ENCODE measurements at places on chromosomes 13 and 19.
A peak's percentile ranks its signal among the peaks of the same experiment; 100 is the strongest.

- no peak for DNase-seq
These were observed 52.2 kb downstream of the RFC3 start for GRCh38 chr13:33870046-33870668.

DNA sequence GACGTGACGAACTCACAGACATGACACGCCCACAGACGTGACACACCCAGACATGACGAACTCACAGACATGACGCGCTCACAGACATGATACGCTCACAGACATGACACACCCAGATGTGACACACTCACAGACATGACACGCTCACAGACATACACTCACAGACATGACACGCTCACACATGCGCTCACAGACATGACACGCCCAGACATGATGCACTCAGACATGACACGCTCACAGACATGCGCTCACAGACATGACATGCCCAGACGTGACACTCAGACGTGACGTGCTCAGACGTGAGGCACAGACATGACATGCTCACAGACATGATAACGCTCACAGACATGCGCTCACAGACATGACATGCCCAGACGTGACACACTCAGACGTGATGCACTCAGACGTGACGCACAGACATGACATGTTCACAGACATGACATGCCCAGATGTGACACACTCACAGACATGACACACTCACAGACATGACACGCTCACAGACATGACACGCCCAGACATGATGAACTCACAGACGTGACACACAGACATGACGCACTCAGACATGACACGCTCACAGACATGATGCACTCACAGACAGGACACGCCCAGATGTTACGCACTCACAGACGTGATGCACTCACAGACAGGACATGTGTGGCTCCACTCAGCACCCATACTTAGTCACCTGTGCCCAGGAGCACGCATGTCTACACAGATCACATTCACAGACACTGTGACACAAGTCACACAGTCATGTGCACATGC, 8.1 kb downstream of the ERFL start:
- DNase-seq = no peak

DNA sequence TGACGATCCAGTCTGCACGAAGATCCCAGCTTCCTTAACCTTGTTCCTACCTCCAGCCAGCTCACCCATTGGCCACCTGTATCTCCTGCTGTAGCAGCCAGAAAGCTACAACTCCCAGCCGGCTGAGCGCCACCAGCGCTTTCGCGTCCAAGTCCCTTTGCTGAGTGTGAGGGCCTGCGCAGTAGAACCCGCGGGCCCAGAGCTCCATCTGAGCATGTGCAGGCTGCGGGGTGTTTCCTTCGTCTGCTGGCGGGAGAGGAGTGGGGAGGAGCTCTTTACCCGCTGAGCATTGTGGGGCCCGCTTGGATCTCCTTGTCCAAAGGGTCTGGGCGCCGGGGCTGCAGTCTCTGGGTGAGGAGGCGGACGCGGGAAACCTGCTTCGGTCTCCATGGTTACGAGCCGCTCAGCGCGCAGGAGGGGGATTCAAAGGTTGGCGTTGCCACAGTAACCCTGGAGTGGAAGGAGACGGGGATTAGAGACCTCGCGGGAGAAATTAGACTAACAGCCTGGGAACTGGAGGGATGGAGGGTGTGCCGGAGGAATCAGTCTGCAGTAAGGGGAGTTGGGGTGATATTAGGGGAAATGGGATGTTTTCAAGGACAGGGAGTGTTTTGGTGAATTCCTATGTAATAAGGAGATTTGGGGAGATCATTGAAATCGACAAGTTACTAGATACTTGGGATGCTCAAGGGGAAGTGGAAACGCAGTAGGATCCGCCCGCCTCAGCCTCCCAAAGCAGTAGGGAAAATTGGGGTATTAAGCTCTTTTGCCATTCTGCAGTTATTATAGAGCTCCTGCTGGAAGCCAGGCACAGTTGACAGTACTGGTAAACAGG, 33.5 kb downstream of the ZSWIM9 start:
- DNase-seq = peak; percentile 79

DNA sequence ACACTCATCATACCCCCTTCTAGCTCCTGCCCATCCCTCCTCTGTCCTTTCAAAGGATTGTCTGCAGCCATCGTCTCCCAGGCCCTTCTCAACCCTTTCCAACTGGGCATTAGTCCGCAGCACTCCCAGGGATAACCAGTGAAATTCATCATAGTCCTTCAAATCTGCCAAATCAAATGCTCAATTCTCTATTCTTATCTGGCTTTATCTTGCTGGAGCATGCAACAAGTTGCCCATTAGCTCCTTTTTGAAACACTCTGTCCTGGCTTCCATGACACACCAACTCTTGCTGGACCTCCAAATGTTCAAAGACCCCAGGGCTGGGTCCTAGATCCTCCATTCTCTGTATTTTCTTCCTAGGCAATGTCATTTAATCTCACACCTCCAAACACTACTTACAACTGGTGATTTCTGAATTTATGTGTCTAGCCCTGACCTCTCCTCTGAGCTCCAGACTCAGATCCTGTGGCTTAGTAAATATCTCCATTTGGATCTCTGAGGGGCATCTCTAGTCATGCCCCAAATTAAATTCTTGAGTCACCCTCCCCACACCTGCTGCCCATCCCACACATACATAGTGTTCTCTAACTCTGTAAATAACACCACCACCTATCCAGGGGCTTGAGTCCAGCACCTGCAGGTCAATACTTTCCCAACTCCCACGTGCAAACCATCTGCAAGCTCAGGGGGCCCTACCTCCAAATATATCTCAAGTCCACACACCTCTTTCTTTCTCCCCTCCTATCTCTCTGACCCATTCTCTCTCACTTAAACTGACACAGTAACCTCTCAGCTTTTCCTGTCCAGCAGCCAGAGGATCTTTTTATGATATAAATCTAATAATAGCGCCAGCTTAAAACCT, 9.1 kb upstream of the ANKRD10 start:
- no peak for DNase-seq

DNA sequence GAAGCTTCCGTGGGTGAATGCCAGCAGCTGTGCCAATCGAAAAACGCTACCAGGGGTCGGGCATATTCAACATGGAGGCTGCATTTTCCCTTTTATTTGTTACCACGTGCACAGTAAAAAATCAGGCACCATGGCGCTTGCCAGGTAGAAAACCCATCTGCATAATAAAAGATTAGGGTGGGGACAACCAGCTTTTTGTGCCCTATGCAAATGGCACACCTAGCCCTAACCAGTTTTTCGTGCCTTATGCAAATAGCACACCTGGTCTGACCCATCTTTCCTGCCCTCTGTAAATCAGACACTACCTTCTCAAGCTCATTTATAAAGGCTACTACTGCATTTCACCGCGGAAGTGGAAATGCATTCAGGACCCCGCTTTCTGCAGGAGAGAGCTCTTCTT, 62.1 kb upstream of the FREM2 start:
- DNase-seq = no peak

- DNase-seq = no peak
These were observed 260.8 kb downstream of the PCDH9 start for GRCh38 chr13:66969291-66969690.

GRCh38 chr13:80430561-80430960, 89.6 kb upstream of the SPRY2 start:
- no peak for DNase-seq

DNA sequence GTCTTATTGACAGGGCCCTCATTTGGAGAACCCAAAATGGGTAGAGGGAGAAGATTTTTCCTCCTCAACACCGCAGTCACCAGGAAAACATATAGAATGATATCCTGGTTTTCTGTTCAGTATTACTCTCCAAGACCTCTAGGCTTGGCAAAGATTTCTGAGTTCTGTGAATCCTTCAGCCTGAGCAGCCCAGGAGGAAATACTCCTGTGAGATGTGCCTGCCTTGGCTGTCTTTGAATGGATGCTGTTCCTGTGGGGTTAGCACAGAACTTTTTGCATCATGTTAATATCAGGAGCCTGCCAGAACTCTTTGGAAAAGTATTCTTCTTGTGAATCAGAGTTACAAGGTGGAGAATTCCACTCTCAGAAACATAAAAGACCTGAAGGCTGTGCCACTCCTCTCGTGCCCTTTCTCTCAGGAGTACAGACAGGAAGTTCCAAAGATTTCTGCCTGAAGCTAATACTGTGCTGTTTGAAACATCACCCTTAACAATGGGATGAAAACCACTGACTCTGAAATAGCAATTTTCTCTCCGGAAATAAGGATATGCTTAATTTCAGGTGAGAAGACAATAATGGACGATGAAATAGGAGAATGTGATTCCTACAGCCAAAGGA, 520.1 kb upstream of the NBEA start:
- no peak for DNase-seq

GRCh38 chr19:46256855-46257254, 27.3 kb downstream of the IGFL1 start:
- DNase-seq = no peak

GRCh38 chr13:20714563-20715329, 11.2 kb downstream of the IL17D start:
- DNase-seq = no peak

DNA sequence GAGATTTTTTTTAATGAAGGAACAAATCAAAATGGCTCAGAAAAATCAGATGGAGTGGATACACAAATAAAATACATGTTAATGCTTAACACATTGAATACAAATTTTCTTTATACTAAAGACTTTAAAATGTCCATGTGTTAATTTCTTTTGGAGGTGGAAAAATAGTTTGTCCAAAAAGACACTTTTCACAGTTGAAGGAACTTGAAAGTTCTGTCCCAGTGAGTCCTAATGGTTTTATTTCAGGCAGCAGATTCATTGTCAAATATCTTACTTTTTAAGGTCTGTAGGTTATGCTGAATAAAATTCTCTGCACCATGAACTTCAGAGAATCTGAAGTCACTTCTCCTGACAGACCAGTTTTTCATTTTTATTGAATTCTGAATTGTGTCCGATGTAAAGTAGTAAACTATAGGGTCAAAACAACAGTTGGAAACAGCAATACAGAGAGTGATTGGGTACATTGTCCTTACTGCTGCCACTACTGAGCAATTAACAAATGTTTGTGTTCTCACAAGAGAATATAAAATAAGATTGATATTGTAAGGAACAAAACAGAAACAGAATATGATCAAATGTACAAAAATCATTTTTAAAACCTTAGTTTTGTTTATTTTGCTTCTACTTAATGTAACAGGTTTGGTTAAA, 1.6 kb downstream of the LPAR6 start:
- no peak for DNase-seq
